ENCODE measurements at places on chromosomes 7 and 10. TPM values are rescaled to one million over a fixed set of nuclear protein-coding genes. Genes with fewer than 3 reads are reported as not detected.

The ST8SIA6 gene
- total RNA-seq, result 0.24 TPM

The ZNF804B gene
- not detected for total RNA-seq

The ADCK2 gene
- 22.4 TPM for total RNA-seq

The TFR2 gene
- total RNA-seq, result 13.5 TPM

The FGL2 gene
- 0.80 TPM for total RNA-seq

The NUTM2B gene
- 0.20 TPM for total RNA-seq

GRCh38 chr7:18555968-18556367, 60.4 kb downstream of the HDAC9 start:
- H3K27ac ChIP-seq, result no peak overlapping the region
- no peaks in the 10 kb centered on the region for H3K36me3 ChIP-seq
- H3K4me3 ChIP-seq, result no peak overlapping the region
- DNase-seq, result no peak

GRCh38 chr7:8365499-8366110, 67.8 kb upstream of the NXPH1 start:
- no peaks in the 10 kb centered on the region for H3K4me1 ChIP-seq
- no peaks in the 10 kb centered on the region for H3K27me3 ChIP-seq
- H3K27ac ChIP-seq, result no peak overlapping the region
- peak; percentile 18 for DNase-seq
- H3K4me3 ChIP-seq, result no peak overlapping the region

GRCh38 chr7:2043316-2044039, 189.3 kb downstream of the MAD1L1 start:
- no peaks in the 10 kb centered on the region for H3K27me3 ChIP-seq
- no peak overlapping the region for H3K4me3 ChIP-seq

- DNase-seq, result no peak
- H3K4me1 ChIP-seq, result peaks cover 35% of the 10 kb centered on the region
- H3K4me3 ChIP-seq, result no peak overlapping the region
- H3K27me3 ChIP-seq, result no peaks in the 10 kb centered on the region
Observed at GRCh38 chr10:72735288-72735936, 43.5 kb downstream of the MCU start.

DNA sequence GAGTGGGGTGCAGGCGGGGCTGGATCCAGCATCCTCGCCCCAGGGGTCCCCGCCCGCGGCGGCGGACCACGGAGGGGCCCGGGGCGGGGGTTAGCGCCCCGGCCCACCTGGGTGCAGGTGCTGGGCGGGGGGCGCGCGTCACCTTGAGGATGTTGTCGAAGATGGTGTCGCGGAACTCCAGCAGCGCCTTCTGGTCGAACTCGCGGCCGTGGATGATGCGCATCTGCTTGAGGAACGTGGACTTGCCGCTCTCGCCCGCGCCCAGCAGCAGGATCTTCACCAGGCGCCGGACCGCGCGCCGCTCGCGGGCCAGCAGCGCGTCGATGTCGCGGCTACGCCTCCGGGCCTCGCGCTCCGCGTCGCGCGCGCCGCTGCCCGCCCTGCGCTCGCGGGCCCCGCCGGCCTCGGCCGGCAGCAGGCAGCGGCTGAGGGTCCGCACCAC, 376 bp downstream of the GNA12 start:
- no peaks in the 10 kb centered on the region for H3K36me3 ChIP-seq
- peak overlapping the region; percentile 78 for H3K4me3 ChIP-seq
- H3K27me3 ChIP-seq, result no peaks in the 10 kb centered on the region
- H3K27ac ChIP-seq, result no peak overlapping the region

- H3K4me3 ChIP-seq, result no peak overlapping the region
- H3K4me1 ChIP-seq, result no peaks in the 10 kb centered on the region
- H3K27me3 ChIP-seq, result peaks cover 8% of the 10 kb centered on the region
- no peaks in the 10 kb centered on the region for H3K36me3 ChIP-seq
- no peak overlapping the region for H3K27ac ChIP-seq
- no peak for DNase-seq
Observed at GRCh38 chr10:115992236-115992986, 280.6 kb downstream of the GFRA1 start.

- no peak overlapping the region for H3K4me3 ChIP-seq
- H3K4me1 ChIP-seq, result no peaks in the 10 kb centered on the region
- H3K27me3 ChIP-seq, result no peaks in the 10 kb centered on the region
- no peaks in the 10 kb centered on the region for H3K36me3 ChIP-seq
- no peak for DNase-seq
Observed at GRCh38 chr7:130956417-130957136, 222.6 kb upstream of the KLF14 start.

DNA sequence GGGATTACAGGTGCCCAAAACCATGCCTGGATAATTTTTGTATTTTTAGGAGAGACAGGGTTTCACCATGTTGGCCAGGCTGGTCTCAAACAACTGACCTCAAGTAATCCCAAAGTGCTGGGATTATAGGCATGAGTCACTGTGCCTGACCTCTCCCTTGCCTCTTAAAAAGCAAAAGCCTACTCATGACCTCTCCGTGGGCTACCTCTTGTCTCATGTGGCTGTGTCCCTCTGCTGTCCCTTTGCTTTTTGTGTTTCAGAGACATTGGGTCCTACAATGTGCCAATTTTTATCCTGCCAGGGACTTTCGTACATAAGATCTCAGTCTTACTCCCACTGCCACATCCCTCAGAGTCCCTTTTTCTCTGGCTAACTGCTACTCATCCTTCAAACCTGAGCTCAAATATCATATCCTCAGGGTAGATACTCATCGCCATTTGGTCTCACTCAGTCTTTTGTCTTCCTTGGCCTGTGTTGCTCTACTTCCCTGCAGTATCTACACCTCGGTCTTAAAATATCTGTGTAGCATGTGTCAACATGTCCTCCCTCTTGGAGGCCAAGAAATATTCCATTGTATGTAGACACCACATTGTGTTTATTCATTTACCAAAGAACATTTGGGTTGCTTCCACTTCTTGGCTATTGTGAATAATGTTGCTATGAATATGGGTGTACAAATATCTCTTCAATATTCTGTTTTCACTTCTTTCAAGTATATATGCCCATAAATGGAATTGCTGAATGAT, 465.0 kb upstream of the KLF6 start:
- H3K4me3 ChIP-seq, result no peak overlapping the region
- H3K4me1 ChIP-seq, result no peaks in the 10 kb centered on the region
- no peaks in the 10 kb centered on the region for H3K27me3 ChIP-seq
- no peak for DNase-seq
- no peaks in the 10 kb centered on the region for H3K36me3 ChIP-seq
- no peak overlapping the region for H3K27ac ChIP-seq
